ENCODE measurements at places on chromosomes 16 and 17.

- DNase-seq, result no peak
Observed at GRCh38 chr17:4005296-4006164, 41.3 kb upstream of the ATP2A3 start.

DNA sequence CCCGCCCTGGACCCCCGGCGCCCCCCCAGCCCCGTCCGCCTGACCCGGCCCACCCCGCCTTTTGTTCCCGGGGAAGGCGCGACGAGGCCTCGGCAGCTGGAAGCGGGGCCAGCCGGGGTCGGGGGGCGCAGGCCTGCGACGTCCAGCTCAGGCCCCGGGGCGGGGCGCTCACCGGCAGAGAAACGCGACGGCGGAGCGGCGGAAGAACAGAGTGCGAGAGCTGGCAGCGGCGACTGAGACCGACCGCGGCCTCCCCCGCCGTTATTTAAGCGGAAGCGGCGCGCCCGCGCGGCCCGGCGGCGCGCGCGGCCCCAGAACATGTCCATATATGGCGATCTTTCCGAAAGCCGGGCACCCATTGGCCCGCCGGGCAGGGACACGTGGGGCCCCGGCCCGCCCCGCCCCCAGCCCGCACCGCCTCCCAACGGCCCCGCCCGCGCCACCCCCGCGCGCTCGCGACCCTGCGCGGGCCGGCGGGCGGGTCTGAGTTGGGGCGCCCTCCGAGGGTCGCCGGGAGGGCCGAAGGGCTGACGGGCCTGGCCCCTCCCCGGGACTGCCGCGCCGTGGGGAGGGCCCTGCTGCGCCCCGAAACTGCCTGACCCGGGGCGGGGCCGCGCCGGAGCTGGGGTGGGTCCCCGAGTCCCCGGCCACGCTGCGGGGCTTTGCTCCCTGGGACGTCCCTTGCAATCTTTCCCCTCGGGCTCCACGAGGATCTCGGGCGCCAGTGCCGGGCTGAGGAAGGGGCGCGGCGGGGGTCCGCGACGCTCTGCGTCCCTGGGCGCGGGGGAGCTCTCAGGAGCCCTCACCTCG lies at the start of gene ACTG1:
Gene ACTG1, minus strand, starts transcription at position 238 of the 810 bp plus-strand sequence. CDS start 445 bp downstream, outside the sequence.
- DNase-seq, result peak; percentile 86

- DNase-seq, result no peak
Observed at GRCh38 chr17:77425791-77426641, 285.2 kb downstream of the SEC14L1 start.

DNA sequence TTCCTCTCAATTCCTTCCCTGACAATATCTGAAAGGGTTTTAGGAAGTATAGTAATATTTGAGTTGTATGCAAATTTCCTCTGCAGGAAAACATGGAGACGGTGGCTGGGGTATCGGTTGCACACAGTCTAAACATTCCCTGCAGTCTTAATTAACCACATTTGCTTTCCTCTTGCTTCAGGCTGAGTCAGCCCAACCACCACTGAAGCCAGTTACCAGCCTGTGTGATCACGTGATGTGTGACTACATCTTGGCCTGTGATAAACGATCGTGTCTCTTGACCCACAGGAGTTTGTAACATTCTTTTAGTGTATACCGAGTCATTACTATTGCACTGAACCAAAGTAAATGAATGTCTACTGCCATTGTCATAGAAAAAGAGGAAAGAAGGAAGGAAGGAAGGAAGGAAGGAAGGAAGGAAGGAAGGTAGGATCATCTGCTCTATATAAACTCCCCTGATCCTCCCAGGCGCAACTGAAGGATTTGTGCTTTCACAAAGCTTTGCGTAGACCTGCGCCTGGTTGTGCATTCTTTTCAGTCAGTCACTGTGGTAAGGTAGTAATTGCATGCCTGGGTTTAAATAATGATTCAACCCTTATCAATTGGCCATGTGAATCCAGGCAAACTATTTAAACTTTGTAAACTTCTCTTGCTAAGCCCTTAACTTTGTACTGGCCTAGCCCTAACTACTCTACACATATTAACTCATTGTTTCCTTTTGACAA lies 280.6 kb upstream of the SALL1 start:
- DNase-seq, result no peak

GRCh38 chr16:68238029-68238345 lies 2.1 kb upstream of the ESRP2 start:
- DNase-seq, result no peak

- no peak for DNase-seq
Observed at GRCh38 chr16:85227084-85227945, 115.0 kb upstream of the CIBAR2 start.

Measured in HepG2 (cell line).